ENCODE measurements at places on chromosomes 3 and 15. TPM values are rescaled to one million over a fixed set of nuclear protein-coding genes. Genes with fewer than 3 reads are reported as not detected.

Gene TM4SF18
- polyA plus RNA-seq = not detected

Gene LRRC34
- 0.43 TPM for polyA plus RNA-seq

Gene EFCAB12
- 0.42 TPM for polyA plus RNA-seq

Gene GOLGA8S
- polyA plus RNA-seq = 0.01 TPM

Gene GOLGA6L26
- polyA plus RNA-seq = not detected

Gene DAG1
- 34.4 TPM for polyA plus RNA-seq

Gene TRIM42
- not detected for polyA plus RNA-seq

Gene GPX1
- 588 TPM for polyA plus RNA-seq
